Sigmoid colon (tissue), 7 donors: ENCODE measurements at places on chromosomes 3 and 15. TPM values are rescaled to one million over a fixed set of nuclear protein-coding genes. Genes with fewer than 3 reads are reported as not detected.

GJD2 gene
- polyA plus RNA-seq, result not detected

MNS1 gene
- polyA plus RNA-seq, result 1.2 TPM

PSMD6 gene
- polyA plus RNA-seq, result 56.9 TPM

PP2D1 gene
- polyA plus RNA-seq, result not detected

TGM4 gene
- not detected for polyA plus RNA-seq

CPNE9 gene
- not detected for polyA plus RNA-seq

FURIN gene
- 23.4 TPM for polyA plus RNA-seq

ALDH1A2 gene
- polyA plus RNA-seq, result 1.2 TPM

NRG4 gene
- 3.9 TPM for polyA plus RNA-seq

CYP1A1 gene
- polyA plus RNA-seq, result 0.09 TPM

AMOTL2 gene
- 9.9 TPM for polyA plus RNA-seq

ARNT2 gene
- 1.8 TPM for polyA plus RNA-seq

IL5RA gene
- polyA plus RNA-seq, result 0.06 TPM

RLBP1 gene
- 0.50 TPM for polyA plus RNA-seq

STAC gene
- polyA plus RNA-seq, result 0.42 TPM

ZNF660 gene
- 0.73 TPM for polyA plus RNA-seq

RBP2 gene
- polyA plus RNA-seq, result 0.87 TPM

PAK6 gene
- polyA plus RNA-seq, result 1.2 TPM

CPB1 gene
- polyA plus RNA-seq, result 0.22 TPM

ALDH1A3 gene
- 13.2 TPM for polyA plus RNA-seq
